H7 (cell line): ENCODE measurements at places on chromosomes 2 and 18.
A peak's percentile ranks its signal among the peaks of the same experiment; 100 is the strongest.

GRCh38 chr2:63865159-63865799, 23.6 kb downstream of the UGP2 start:
- DNase-seq, result no peak

DNA sequence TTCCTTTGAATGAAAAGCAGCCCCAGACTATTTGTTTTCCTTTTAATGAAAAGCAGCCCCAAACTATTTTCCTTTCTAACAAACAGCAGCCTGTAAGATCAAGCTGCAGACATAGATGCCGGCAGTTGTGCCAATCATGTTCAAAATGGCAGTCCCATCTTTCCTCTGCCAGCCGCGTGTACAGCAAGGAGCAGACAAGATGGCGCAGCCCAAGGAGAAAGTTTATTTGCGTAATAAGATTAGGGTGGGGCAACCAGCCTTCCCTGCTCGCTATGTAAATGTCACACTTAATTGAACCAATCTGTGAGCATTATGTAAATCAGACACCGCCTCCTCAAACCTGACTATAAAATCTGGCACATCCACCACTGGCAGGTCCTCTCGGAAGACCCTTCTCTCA, 226.0 kb downstream of the TGIF1 start:
- DNase-seq, result no peak

DNA sequence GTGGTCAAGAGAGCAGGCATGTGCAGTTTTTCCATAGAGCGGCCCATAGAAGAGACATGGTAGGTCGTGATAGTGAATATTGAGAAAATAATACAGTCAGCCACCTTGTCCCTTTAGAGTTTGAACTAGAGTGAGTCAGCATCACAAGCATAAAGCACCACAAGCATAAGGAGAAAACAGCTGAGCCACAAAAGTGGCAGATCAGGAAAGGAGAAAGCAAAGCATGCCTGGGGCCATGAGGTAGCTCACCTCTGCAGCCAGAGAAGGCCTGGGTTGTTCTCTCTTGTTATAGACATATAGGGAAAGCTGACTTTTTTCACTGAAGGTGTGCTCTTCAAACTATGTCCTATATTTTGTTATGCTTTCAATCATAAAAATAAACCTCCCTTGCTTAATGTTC, 879.0 kb downstream of the DSC3 start:
- no peak for DNase-seq

- DNase-seq, result no peak
Observed at GRCh38 chr2:207215308-207215707, 49.6 kb upstream of the KLF7 start.

DNA sequence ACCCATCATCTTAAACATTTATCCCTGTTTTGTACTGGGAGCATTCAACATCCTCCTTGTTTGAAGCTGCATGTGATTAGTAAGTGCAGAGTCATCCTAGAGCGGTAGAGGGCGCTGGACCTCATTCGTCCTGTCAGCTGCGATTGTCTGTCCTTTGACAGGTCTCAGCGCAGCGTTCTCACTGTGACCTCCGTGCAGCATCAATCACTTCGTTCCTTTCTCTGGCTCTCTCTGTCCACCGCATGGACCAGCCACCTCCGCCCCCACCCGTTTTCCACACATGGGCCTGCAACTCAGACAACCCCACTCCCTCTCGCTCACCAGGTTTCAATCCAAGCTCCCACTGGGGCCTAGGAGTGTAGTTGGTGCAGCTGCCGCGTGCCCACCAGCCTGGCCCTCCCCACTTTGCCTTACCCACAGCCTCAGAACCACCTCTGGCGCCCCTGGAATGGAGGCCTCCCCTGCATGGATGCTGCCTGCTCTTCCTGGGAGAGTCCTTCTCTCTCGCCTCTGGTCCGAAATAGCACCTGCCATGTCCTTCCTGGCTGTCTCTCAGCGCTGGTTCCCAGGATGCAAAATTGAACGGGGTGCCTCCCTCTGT, 90.5 kb downstream of the NDUFA10 start:
- peak; percentile 89 for DNase-seq

DNA sequence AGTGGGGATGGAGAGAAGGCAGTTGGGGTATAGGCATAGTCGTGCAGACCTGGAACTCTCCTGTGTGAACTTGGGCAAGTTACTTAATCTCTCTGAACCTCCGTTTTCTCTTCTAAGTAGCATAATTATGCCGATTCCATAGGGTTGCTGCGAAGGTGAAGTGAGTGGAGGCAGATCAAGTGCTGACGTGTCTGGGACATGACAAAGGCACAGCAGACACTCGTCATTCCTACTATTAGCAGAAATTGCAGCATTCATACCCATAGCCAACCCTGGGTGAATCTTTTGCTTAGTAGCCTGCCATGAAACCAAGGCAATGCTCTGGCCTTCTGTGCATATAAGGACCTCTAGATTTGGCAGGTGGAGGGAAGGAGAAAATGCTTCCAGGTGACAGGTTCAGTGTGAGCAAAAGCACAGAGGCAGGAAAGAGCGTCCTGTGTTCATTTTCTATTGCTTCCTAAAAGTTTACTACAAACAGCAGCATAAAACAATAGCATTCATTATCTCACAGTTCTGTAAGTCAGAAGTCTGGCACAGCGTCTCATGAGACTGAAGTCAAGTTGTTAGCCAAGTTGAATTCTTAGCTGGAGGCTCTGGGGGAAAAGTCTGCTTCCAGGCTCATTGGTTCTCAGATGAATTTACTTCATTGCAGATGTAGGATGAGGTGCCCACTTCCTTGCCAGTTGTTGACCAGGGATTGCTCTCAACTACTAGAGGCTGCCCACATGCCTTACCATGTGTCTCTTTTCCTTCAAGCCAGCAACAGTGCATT, 77.8 kb downstream of the CTIF start:
- DNase-seq, result no peak

DNA sequence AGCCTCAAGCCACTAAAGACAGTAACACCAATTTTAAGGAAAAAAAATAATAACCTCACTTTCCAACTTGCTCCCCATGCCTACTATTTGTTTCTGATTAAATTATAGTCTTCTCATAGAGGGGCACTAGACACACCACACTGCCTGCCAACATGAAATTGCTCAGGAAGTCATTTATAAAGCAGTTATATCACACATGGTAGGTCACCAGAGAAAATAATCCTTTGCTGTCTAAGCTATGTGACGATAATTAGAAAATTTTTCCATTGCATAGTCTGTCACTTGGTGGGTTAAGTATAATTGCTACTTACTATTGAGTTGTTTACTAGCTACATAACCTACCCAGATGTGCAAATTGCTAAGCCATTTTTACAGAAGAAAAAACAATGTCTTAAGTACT, 85.2 kb downstream of the INO80D start:
- no peak for DNase-seq

DNA sequence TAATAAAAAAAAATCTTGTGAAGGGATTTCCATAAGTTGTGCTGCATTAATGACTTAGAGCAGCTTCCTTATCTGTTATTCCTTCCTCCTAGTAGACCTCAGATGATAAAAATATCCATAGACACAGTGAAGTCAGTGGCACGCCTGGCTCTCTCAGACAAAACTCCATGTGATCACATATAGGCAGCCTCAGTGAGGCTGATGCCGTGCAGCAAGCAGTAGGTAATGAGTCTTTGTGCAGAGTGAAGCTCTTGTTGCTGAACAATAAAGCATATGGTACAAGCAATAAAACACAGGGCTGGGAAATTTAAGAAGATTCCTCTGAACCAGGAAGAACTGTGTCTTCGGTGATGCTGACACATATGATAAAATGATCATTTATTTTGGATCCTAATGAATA, 102.7 kb downstream of the CSRNP3 start:
- DNase-seq, result no peak

DNA sequence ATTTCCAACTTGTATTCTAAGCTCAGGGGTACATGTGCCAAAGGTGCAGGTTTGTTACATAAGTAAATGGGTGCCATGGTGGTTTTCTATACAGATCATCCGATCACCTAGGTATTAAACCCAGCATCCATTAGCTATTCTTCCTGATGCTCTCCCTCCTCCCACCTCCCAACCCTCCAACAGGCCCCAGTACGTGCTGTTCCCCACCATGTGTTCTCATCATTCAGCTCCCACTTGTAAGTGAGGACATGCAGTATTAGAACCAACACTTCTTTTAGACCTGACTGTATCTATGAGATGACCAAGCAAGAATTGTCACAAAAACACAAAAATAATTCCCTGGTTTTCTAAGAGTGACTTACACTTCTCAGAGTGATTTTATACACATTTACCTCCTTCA, 83.0 kb downstream of the VIT start:
- DNase-seq, result no peak

DNA sequence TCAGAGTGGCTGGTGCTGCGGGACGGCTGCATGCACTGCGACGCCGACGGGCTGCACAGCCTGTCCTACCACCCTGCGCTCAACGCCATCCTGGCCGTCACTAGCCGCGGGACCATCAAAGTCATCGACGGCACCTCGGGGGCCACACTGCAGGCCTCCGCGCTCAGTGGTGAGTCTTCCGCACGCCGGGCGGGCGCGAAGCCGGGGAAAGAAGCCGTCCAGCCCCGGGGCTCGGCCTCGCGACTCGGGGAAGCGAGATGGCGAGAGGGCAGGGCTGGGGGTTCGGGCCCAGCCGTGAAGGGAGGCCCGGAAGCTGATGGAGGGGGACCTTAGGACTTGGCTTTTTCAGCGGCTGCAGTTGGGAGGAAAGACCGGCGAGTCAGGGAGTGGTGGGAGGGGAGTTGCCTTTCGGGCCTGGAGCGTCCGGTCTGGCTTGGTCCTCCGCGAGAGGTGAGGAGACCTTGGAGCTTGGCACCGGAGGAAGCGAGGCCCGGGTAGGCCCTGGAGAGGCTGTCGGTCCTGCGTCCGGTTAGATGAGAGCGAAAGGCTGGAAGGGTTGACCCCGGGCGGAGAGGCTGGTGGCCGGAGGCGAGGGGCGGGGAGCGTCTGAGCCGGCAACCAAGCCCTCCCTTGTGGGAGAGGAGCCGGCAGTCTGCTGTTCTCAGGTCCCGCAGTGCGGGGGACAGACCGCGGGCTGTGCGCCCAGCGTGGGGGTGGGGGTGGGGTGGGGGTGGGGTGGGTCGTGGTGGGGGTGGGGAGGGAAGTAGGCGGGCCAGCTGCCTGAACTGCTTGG, 691 bp downstream of the BIRC6 start:
- DNase-seq, result peak; percentile 81

DNA sequence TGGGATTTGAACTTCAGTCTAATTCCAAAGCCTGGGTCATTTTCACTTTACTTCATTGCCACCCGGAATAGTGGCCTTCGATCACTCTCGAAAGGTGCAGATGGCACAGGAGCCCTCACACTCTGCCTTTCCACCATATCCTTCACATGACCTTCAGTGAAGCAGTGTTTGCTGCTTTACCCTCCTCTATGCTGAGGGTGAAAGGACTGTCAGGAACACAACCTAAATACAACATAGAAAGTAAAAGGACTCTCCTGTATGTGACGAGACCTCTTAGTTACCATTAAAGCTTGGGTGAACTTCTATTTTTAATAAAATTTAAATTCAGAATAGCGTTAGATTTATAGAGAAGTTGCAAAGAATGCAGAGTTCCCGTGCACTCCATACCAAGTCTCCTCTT, 148.5 kb downstream of the TANC1 start:
- DNase-seq, result no peak

- no peak for DNase-seq
Observed at GRCh38 chr18:36451454-36452251, 154.1 kb downstream of the FHOD3 start.

DNA sequence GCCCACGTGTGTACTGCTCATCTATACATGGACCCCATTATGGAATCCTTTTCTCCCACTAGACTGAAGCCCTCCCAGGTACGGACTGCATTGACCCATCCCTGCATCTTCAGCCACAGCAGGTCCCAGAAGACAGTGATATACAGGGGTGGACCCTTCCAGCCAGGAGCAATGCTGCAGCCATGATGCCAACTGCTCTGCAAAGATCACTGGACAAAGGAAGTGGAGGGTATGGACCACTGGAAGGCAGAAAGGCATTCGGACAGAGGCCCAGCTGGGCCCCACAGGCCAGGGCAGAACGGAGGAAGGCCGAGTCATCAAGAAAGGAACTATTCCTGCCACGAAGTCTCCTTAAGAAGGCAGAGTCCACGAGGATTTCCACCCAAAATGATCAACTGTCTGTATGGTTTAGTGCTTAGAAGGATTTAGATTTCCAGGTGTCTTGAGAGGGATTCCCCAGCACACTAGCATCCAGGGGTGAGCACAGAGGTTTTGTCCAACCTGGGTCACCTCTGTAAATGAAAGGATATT, 93.4 kb downstream of the TWIST2 start:
- no peak for DNase-seq

GRCh38 chr2:8606226-8606625, 75.6 kb upstream of the ID2 start:
- no peak for DNase-seq

GRCh38 chr2:208129744-208130711, at the start of gene CRYGC:
TSS of gene CRYGC (minus strand) at chr2:208129828. CDS start at chr2:208129792, 36 bp downstream.
- no peak for DNase-seq

DNA sequence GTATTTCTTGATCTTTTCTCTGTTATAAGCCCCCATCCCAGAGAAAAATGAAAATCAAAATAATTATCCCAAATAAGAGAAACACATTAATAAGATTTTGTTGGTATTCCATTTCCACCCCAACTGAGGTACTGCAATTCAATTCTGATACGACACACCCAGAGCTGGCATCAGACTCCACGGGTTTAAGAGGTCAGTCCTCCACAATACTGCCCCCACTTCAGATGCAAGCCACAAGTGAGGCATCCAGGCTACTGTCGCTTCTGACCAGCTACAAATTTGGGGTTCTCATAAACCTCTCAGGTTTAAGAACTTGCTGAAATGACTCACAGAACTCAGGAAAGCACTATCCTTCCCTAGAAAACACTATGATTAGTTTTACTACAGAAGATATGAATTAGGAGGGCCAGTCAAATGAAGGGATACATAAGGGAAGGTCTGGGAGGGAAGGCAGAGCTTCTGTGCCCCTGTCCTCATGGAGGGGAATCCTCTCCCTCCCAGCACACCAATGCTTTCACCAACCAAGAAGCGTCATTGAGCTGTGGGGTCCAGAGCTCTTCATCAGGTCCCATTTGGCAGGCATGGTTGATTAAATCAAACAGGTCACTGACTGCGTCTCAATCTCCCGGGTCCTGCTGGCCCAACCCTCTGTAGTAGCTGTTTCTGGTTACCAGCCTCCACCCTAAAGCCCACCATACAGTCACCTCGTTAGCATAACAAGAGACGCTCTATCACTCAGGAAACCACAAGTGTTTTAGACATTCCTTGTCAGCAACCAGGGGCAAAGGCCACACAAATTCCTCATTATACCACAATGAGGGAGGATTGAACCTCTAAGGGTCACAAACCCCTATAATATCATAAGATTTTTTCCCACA, 46.2 kb downstream of the IWS1 start:
- DNase-seq, result peak; percentile 40

DNA sequence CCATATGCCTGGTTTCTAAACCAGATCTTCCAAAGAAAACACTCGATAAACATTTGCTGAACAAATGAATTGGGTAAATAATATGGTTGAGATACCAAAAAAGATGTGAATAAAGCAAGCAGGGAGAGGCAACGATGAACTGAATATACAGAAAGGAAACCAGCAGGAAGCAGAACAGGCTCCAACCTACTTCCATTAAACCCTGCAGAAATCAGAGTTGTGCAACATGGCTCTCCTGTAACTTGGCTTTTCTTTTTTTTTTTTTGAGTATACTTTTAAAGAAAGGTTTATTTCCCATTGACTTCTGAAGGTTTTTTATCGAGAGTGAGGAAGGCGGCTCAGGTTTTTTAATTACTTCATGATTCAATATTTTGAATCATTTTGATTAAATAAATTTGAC, 23.5 kb downstream of the ITSN2 start:
- no peak for DNase-seq

GRCh38 chr2:105377871-105378270, 21.0 kb downstream of the FHL2 start:
- DNase-seq, result no peak
